ENCODE measurements at places on chromosomes 16 and 17. TPM values are rescaled to one million over a fixed set of nuclear protein-coding genes. Genes with fewer than 3 reads are reported as not detected.

The ENO3 gene
- 18.5 TPM for total RNA-seq

The TPSG1 gene
- not detected for total RNA-seq

The CPD gene
- total RNA-seq, result 42.1 TPM

The SDR42E2 gene
- 1.1 TPM for total RNA-seq

The PYY gene
- total RNA-seq, result not detected

DNA sequence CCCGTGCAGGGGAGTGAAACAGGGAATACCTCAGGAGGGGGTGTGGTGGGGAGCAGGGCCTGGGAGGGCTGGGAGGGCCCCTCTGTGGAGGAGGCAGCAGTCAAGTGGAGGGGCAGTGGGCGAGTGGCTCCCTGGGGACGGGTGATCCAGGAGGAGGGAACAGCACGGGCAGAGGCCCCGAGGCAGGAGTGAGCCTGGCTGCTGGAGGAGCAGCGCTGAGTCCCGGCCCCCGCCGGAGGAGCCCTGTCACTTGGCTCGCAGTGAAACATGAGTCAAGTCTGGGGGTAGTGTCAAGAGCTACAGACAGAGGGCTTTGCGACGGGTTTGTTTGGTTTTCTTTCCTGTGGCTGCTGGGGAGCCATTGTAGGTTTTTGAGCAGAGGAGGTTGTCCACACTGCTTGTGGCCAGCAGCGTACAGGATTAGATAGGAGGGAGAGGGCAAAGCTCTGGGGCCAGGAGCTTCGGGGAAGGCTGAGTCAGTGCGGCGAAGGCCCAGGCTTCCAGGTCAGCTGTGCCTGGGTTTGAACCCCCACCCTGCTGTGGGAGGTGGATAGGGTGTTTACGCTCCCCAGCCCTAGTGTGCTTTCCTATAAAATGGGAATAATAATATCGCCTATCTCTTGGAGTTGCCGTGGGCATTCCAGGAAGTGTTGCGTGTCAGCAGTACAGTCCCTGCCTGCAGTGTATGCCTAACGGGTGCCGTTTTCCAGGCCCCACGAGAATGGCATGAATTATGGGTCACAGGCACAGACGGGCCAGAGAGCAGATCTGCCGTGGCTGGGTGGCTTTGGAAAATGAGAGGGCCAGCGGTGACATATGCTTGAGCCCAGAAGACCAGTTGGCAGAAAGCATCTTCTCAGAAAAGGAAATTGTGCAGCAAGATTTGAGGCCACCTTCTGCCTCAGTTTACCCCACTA is 115.9 kb upstream of the CIBAR2 start:
- DNase-seq, result no peak

GRCh38 chr16:29986931-29987330 is 8.5 kb downstream of the HIRIP3 start:
- DNase-seq, result no peak

- DNase-seq, result no peak
These were observed 13.5 kb downstream of the CDIPT start for GRCh38 chr16:29849505-29849904.

- no peak for DNase-seq
These were observed 44.6 kb upstream of the MAF start for GRCh38 chr16:79644971-79645667.

DNA sequence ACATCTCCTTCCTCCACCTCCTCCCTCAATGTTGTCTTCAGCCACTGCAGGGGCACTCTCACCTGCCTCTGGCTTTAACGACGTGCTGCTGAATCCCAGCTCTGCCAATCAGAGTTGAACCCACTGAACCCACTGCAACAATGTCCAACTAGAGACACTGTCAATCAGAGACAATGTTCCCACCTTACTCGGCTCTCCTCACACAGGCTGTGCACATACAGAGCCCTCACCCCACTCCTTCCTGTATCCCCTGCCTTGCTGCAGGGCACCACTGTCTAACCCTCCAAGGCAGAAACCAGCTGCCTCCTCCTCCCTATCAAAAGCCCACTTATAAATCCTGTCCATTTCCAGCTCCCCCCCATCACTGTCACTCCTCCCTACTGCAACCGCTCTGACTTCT is 58.7 kb downstream of the ANKRD11 start:
- DNase-seq, result no peak

GRCh38 chr17:6818938-6819337 is 12.6 kb downstream of the TEKT1 start:
- DNase-seq, result no peak

DNA sequence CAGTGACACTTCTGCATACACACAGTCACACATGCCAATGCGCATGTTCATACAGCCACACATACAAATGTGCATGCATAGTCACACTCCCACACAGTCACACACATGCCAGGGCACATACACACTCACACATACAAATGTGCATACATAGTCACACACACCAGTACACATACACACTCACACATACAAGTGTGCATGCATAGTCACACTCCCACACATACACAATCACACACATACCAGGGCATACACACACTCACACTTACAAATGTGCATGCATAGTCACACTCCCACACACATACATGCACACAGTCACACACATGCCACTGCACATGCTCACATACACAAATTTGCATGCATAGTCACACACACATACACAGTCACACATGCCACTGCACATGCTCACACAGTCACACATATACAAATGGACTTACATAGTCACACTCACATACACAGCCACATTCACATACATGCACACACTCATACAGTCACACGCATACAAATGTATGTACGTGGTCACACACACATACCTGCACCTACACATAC is 84.2 kb downstream of the SOCS1 start:
- no peak for DNase-seq

DNA sequence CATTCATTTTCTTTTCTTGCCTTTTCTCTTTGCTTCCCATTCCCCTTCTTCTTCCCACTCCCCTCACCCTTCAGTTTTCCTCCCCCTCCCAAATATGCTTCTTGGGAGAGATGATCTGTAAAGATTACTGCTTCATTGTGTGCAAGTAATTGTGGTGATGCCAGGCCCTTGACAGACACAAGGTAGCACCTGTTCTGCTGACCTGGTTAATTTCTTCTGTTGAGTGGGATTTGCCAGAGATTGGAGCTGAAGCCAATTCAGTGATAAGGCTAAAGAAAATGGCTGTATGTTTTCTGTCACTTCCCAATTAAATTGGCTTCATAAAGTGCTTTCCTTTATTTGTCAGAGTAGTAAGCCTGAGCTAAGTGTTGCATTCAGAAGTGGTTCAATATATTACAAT is 44.5 kb downstream of the AATF start:
- DNase-seq, result no peak

DNA sequence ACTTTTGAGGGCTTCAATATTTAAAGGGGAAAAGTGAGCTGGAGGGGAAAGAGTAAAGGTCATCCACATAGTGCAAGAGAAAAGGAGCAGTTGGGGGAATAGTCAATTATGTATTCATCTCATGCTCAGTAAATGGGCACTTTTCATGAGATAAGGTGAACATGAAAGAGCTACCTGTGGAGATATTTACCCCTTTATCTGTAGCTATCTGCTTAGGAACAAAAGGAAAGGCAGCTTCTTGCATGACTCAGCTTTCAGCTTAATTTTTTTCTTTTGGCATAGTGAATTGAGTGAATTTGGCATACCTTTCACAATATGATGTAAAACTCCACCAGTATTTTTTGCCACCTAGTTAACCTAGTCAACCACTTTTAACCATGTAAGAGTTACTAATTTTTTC is 26.4 kb downstream of the CPD start:
- no peak for DNase-seq

DNA sequence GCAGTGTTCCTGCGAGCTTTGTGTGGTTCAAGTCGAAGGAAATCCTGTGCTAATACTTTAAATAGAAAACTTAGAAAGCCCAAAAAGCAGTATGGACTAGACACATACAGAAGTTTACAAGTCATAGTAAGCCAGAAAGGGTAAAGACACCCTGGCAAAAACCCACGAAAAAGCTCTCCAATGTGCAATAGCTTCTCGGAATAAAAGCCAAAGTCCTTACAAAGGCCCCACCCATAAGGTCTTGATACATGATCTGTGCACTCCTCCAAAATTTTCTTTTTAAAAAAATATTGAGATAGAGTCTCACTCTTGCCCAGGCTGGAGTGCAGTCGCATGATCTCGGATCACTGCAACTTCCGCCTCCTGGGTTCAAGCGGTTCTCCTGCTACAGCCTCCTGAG is 10.3 kb downstream of the C16orf86 start:
- DNase-seq, result no peak

GRCh38 chr17:38685491-38685890 is 10.7 kb upstream of the EPOP start:
- no peak for DNase-seq

DNA sequence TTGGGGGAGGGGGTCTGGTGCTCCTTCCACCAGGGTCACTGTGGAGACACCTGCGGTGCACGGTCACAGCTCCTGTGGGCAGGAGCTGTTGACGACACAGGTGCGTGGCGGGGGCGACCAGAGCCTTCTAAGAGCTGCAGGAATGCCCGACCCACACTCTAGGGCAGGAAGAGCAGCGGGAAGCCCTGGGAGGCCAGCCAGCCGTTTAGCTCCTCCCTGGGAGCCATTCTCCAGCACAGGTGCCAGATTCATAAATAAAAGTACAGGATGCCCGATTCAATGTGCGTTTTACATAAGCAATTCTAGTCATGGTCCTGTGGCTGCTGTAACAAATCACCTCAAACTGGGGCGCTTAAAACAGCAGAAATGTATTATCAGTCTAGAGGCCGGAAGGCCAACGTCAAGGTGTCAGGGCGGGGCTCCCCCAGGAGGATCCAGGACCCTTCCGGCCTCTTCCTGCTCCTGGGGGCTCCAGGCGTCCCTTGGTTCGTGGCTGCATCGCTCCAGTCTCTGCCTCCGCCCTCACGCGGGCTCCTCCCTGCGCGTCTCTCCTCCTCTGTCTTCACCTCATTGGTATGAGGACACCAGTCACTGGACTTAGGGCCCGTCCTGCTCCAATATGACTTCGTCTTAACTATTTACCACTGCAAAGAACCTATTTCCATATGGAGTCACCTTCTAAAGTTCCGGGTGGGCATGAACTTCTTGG is 155.4 kb downstream of the FOXL1 start:
- DNase-seq, result no peak

GRCh38 chr17:376936-377863 is 24.6 kb upstream of the RPH3AL start:
- no peak for DNase-seq

- no peak for DNase-seq
These were observed 80.2 kb upstream of the GNAO1 start for GRCh38 chr16:56111100-56111499.

- DNase-seq, result no peak
These were observed 151.9 kb downstream of the IRX5 start for GRCh38 chr16:55082591-55082976.

GRCh38 chr17:79501910-79502309 is 108.9 kb downstream of the RBFOX3 start:
- no peak for DNase-seq

All from CD8-positive, alpha-beta T cell (primary cell).